ENCODE measurements at places on chromosomes 12 and 14.

DNA sequence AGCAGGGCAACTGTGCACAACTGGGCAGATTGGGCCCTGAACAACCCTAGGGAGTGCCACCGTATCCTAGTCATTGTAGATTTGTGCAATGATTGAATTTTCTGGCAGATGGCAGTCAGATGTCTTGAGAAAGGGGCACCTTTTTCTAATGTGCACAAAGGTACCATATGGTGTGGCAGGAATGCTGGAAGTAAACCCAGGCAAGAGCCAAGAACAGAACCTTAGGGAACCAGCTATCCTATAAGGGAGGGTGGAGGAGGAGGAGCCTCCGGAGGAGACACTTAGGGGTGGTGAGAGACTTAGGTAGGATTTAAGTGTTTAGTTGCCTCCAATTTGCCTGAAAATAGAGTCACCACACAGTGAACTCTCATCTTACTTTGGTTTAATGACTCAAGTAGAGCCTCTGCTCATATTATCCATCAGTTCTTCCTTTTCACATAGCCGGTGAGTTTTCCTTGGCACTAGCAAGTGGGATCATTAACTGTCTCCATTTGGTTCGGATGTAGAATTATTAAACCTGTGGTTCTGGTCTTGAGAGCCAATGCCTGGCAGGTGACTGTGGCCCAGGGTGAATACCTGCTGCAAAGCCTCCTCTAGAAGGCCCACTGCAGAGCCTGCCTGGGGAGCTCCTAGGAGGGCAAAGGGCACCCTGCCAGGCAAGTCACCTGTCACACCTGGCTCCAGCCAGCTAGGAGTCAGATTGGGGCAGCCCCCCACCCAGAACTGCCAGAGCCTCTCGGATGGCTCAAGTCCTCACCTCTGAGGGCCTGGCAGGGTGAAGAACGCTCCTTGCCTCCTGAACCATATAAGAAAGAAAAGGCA lies 184.4 kb upstream of the HIF1A start:
- peak overlapping the region; percentile 99 for H3K27ac ChIP-seq
- H3K36me3 ChIP-seq = peaks cover 13% of the 10 kb centered on the region
- DNase-seq = no peak
- H3K4me3 ChIP-seq = peak overlapping the region; percentile 53
- no peaks in the 10 kb centered on the region for H3K27me3 ChIP-seq
- peaks cover 52% of the 10 kb centered on the region for H3K4me1 ChIP-seq

DNA sequence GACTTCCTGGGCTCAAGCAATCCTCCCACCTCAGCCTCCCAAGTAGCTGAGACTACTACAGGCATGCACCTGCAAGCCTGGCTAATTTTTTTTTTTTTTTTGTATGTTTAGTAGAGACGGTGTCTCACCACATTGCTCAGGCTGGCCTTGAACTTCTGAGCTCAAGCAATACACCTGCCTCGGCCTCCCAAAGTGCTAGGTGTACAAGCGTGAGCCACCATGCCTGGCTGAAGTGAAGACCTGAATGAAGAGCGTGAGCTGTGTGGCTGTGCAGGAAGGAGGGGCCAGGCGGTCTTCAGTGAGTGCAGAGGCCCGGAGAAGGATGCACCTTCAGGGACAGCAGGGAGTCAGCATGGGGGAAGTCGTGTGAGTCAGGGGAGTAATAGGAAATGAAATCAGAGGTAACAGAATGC lies 14.9 kb upstream of the NFKBIA start:
- DNase-seq = no peak
- no peak overlapping the region for H3K27ac ChIP-seq
- no peaks in the 10 kb centered on the region for H3K27me3 ChIP-seq
- H3K4me3 ChIP-seq = no peak overlapping the region
- H3K36me3 ChIP-seq = no peaks in the 10 kb centered on the region
- H3K4me1 ChIP-seq = peaks cover 31% of the 10 kb centered on the region

- no peaks in the 10 kb centered on the region for H3K27me3 ChIP-seq
- H3K4me3 ChIP-seq = no peak overlapping the region
- peak overlapping the region; percentile 3 for H3K27ac ChIP-seq
- DNase-seq = no peak
- no peaks in the 10 kb centered on the region for H3K36me3 ChIP-seq
Measured at GRCh38 chr14:22384167-22384549, 204.9 kb downstream of the DAD1 start.

DNA sequence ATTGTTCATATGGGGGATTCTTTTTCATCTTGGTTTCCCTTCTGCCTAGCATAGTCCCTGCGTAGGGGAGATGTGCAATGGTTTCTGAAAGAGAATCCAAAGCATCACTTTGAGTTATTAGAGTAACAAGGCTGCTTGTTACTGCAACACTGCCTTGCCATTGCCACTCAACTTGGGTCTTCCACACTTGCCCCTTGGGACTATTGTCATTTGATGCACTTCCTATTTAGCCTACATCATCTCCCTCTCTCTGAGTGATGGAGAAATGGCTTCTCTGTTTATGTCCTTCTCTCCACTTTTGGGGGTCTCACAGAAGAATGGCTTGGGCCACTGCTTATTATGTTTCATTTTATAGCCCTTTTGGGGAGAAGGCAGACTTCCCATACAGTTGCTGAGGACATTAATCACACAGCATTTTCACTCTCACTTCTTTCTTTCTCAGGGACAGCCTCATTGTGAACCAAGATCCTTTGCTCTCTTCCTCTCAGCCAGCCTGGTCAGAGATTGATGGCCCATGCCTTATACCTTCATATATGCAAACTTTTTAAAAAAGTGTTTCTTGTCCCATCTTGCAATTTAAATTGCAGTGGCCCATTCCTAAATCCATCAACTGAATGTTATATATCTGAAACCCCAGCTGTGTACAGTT lies 50.8 kb upstream of the POC1B start:
- H3K4me3 ChIP-seq = no peak overlapping the region
- no peaks in the 10 kb centered on the region for H3K36me3 ChIP-seq

DNA sequence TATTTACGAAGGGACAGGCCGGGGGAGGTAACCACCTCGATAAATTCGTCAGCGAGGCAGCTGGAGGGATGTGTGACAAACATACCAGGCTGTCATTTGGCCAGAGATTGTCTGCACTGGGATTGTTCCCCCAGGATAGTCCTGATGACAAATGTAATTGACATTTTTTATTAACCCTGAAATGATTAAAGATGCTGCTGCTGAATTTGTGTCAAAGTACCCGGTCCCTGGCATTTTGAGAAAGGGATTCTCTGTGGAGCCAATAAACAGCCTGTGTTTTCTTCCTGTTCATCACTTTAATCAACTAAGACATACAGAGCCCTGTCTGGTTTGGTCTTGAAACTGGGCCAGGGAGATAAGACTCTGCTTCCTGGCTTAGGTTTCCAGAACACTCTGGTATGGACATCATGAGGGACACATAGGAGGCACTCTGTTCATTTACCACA lies 117.6 kb downstream of the SLC25A47 start:
- no peaks in the 10 kb centered on the region for H3K36me3 ChIP-seq
- peaks cover 22% of the 10 kb centered on the region for H3K4me1 ChIP-seq
- no peaks in the 10 kb centered on the region for H3K27me3 ChIP-seq
- no peak for DNase-seq

DNA sequence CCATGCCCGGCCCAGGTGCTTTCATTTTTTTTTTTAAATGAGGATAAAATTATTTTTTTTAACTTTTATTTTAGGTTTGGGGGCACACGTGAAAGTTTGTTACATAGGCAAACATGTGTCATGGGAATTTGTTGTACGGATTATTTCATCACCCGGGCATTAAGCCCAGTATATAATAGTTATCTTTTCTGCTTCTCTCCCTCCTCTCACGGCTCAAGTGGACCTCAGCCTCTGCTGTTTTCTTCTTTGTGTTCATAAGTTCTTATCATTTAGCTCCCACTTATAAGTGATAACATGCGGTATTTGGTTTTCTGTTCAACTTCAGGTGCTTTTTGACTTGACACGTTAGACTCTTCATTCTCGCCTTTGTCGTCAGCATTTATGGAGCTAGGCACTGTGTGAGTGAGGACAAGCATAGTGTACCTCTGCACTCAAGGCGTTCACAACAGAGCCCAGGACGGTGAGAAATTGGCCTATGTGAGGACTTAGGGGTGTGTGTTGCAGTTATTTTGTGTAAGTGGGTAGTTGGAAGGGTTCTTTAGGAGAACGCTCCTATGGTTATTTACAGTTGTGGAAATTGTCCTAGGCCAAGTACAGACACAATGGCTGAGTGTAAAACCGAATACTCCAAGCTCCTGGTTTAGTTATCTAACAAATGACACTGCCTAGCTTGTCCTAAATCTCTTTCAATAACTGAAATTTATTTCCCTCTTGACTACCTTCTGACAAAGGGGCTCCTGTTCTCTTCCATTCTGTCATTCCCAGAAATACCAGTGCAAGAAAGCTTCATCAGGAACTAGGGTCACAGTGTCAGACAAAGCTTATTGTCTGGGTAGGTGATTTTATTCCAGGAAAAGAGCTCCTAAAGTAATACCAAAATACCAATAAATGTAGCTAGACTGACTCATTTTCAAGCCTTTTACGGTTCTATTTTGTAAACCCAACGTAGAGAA lies 200.5 kb upstream of the PRICKLE1 start:
- H3K4me1 ChIP-seq = peaks cover 2% of the 10 kb centered on the region
- peaks cover 2% of the 10 kb centered on the region for H3K36me3 ChIP-seq
- no peak overlapping the region for H3K4me3 ChIP-seq
- no peak overlapping the region for H3K27ac ChIP-seq

GRCh38 chr12:13241833-13242488 lies 45.4 kb downstream of the EMP1 start:
- no peak for DNase-seq
- peaks cover 4% of the 10 kb centered on the region for H3K36me3 ChIP-seq
- peaks cover 4% of the 10 kb centered on the region for H3K4me1 ChIP-seq
- peaks cover 73% of the 10 kb centered on the region for H3K27me3 ChIP-seq

GRCh38 chr12:50162230-50162629 lies 4.9 kb downstream of the CERS5 start:
- DNase-seq = no peak
- no peaks in the 10 kb centered on the region for H3K36me3 ChIP-seq
- peaks cover 28% of the 10 kb centered on the region for H3K4me1 ChIP-seq
- H3K27ac ChIP-seq = no peak overlapping the region
- H3K27me3 ChIP-seq = no peaks in the 10 kb centered on the region

DNA sequence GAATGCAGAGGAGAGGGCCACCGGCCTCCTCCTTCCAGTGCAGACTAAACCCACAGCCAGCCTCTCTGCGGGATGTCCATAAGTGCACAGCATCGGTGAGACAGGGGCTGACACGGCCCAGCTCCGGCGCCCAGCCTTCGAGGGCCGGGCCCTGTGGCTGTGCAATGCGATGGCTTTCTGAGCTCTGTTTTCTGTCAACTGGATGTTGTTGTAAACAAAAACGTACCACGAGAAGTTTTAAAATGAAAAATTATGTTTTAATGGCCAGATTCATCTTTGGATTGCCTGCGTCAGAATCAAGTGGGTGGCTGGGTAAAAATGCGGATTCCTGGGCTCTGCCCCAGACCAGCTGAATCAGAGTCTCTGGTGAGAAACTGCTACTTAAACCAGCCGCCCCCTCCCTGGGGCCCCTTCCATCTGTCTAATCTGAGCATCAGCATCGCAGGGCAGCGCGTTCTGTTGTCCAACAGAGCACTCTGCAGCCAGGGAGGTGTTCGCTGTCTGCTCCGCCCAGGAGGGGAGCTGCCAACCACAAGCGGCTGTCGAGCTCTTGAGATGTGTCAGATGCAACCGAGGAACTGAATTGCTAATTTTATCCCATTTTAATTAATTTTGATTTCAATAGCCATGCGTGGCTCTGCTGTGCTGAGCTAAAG lies 133.4 kb downstream of the RFLNA start:
- peaks cover 11% of the 10 kb centered on the region for H3K36me3 ChIP-seq
- H3K27ac ChIP-seq = no peak overlapping the region
- H3K4me1 ChIP-seq = peaks cover 17% of the 10 kb centered on the region
- H3K27me3 ChIP-seq = no peaks in the 10 kb centered on the region
- no peak for DNase-seq

- H3K4me3 ChIP-seq = no peak overlapping the region
- peaks cover 8% of the 10 kb centered on the region for H3K36me3 ChIP-seq
- no peaks in the 10 kb centered on the region for H3K27me3 ChIP-seq
- H3K27ac ChIP-seq = no peak overlapping the region
Measured at GRCh38 chr12:92860521-92860920, 68.6 kb downstream of the EEA1 start.

DNA sequence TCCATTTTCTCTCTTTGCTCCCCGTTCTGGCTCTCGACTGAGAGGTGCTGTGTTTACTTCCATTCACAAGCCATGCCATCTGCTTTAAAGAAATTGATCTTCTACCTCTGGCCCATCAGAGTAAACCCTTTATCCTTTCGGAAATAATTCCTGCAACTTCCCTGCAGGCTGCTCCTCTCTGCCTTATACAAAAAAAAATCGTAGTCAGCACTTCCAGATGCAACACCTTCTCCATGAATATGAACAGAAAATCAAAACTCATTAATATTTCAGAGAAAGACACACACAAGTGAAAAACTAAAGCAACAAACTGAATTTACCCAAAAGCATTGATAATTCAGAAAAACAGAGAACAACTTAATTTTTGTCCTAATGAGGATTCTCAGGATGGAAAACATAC lies 127.6 kb upstream of the FSCB start:
- H3K4me1 ChIP-seq = no peaks in the 10 kb centered on the region
- H3K27ac ChIP-seq = no peak overlapping the region
- no peak for DNase-seq
- no peak overlapping the region for H3K4me3 ChIP-seq
- no peaks in the 10 kb centered on the region for H3K27me3 ChIP-seq

DNA sequence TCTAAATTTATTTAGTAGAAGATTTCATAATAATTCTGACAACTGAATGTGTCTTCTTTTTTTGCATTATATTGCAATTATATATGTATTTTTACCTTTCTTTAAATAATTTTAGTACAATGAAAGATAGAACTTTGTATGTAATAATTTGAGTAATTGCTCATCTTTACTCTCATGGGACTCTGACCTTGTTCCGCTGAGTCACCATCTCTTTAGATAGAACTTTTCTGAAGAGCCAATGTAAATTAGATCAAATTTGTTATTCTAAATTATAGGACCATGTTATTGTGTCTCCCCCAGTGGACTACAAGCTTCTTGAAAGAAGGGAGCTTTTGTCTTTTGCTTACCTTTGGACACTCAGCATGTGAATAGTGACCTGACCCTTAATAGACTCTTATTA lies 96.1 kb downstream of the TRHDE start:
- no peak overlapping the region for H3K4me3 ChIP-seq
- no peaks in the 10 kb centered on the region for H3K4me1 ChIP-seq

GRCh38 chr12:31631023-31631724 lies 28.3 kb upstream of the ETFBKMT start:
- H3K27me3 ChIP-seq = peaks cover 28% of the 10 kb centered on the region
- no peaks in the 10 kb centered on the region for H3K36me3 ChIP-seq
- H3K4me3 ChIP-seq = no peak overlapping the region
- peaks cover 2% of the 10 kb centered on the region for H3K4me1 ChIP-seq

DNA sequence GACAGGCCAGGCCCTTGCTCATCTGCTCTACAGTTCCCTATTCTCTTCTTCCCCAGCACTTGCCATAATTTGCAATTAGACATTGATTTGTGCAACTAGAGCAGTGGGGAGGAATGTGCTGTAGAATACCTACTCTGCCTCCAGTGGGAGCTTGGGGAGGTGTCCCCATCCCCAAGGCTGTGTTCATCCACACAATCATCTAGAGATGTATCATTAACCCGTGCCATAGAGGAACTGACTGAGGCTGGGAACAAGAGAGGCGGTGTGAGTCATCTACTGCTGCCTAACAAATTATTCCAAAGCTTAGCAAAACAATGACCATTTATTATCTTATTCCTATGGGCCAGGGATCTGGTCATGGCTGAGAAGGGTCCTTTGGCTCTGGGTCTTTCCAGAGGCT lies 5.1 kb upstream of the OTUB2 start:
- H3K27me3 ChIP-seq = no peaks in the 10 kb centered on the region
- no peak overlapping the region for H3K4me3 ChIP-seq

GRCh38 chr14:52961060-52961639 lies 10.3 kb upstream of the FERMT2 start:
- peak; percentile 37 for DNase-seq
- peak overlapping the region; percentile 13 for H3K4me3 ChIP-seq
- H3K36me3 ChIP-seq = no peaks in the 10 kb centered on the region
- H3K4me1 ChIP-seq = peaks cover 19% of the 10 kb centered on the region
- H3K27ac ChIP-seq = peak overlapping the region; percentile 85
- no peaks in the 10 kb centered on the region for H3K27me3 ChIP-seq
